ENCODE measurements at places on chromosomes 2 and 18. TPM values are rescaled to one million over a fixed set of nuclear protein-coding genes. Genes with fewer than 3 reads are reported as not detected.

Gene INHBB
- 4.9 TPM for total RNA-seq

DNA sequence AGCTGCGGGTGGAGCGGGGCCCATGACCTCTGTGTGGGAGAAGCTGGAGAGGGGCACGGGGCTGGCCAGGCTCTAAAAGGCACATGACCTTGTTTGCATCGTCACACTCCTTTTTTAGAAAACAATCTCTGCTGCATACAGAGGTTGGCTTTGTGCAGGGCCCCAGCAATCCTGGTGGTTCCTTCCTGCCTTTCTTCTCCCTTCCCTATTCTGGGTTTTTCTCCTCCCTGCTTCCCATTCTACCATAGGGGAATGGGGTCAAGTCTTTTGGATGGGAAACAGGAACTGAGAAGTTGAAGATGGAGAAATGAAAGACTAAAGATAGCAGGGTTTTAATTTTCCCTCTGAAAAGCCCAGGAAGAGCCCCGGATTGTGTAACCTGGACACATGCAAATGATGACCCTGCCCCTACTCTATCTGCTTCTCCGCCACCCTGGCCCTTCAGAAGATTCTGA lies 53.9 kb downstream of the ASAP2 start:
- H3K4me3 ChIP-seq: no peak overlapping the region
- no peak for DNase-seq
- H3K27ac ChIP-seq: peak overlapping the region; percentile 90
- H3K4me1 ChIP-seq: peaks cover 79% of the 10 kb centered on the region

DNA sequence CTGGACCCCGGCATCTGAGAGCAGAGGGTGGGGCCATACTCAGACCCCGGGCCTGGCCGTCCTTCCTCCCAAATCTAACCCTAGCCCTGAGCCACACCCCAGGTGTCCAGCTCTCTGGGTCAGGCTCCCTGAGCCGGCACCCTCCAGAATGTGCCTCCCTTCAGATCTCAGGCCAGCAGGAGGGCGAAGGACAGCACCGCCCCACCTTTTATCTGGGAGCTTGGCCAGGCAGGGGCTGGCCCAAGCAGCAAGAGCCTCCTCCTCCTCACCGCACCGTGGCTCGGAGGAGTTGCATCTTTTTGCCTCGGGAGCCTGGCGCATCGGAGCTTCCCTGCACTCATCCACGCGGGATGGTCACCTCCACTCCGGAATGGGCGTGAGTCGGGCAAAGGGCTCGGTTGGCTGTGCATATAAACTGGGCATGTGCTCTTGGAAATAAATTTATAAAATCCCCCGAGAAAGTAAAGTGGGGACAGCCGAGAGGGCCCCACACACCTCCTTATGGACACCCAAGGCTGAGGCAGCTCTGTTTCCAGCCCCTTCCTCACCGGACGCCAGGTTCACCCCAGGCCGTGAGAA lies 69.1 kb upstream of the CTDP1 start:
- no peak overlapping the region for H3K27ac ChIP-seq
- no peaks in the 10 kb centered on the region for H3K36me3 ChIP-seq
- no peaks in the 10 kb centered on the region for H3K4me1 ChIP-seq
- no peak overlapping the region for H3K4me3 ChIP-seq

DNA sequence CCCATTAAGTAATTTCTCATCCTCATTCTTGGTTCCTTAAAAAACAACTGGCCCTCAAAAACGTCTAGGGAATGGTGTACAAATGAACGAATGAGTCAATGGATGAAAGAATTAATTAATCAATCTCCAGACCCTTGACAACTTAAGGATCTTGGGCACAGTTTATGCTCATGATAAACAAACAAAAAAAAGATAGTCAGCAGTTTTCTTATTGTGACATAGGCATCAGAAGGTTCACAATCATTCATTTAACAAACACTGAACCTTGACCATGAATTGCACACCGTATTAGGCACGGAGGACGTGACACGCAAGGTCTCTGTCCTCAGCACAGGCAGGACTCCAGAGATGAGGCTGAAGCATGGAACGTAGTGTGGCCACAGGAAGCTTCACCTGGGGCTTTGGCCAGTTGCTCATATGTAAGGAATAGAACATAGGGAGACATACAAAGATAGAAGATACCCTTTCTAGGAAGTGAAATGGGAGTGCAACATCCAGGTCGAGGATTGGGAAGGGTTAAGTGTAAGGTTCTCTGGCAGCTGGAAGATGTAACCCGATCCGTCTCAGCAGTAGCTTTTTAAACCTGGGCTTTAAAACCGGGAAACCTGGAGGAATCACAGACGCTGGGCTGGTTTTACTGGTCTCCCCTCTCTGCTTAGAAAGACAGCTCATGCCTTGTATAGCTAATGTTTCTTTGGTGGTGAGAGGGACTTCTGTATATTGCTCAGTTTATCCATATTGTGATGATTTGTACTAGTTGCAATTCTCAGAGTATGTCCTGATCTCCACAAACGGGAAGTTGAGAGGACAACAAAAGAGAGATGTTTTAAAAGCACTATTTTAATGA lies 8.9 kb upstream of the LTBP1 start:
- H3K27ac ChIP-seq: no peak overlapping the region
- no peaks in the 10 kb centered on the region for H3K4me1 ChIP-seq
- DNase-seq: no peak
- no peak overlapping the region for H3K4me3 ChIP-seq
- H3K27me3 ChIP-seq: no peaks in the 10 kb centered on the region
- H3K36me3 ChIP-seq: no peaks in the 10 kb centered on the region

Gene DTNA
- 25.1 TPM for total RNA-seq

Gene UPP2
- not detected for total RNA-seq

GRCh38 chr2:30738141-30738911 lies 68.9 kb downstream of the CAPN13 start:
- H3K36me3 ChIP-seq: no peaks in the 10 kb centered on the region
- no peak for DNase-seq
- H3K4me3 ChIP-seq: no peak overlapping the region
- no peak overlapping the region for H3K27ac ChIP-seq
- no peaks in the 10 kb centered on the region for H3K27me3 ChIP-seq

DNA sequence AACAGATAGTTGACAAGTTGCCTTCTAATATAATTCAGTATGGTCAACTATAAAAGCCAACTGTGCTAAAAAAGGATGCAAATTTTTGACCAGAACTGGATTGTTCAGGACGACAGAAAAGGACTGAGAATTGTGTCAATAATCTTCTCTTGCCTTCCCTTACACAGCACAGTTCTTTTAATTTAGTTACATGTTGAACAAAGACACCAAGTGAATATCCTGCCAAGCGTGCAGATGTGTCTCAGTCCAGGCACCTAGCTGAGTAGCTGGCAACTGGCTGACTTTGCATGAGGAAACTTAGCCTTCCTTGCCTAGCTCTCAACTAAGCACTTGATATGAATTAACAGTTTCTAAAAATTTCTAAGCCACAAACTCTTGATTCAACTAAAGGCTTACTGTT lies 801.4 kb downstream of the BCL11A start:
- no peaks in the 10 kb centered on the region for H3K36me3 ChIP-seq
- no peaks in the 10 kb centered on the region for H3K4me1 ChIP-seq
- H3K27ac ChIP-seq: no peak overlapping the region
- no peaks in the 10 kb centered on the region for H3K27me3 ChIP-seq
- H3K4me3 ChIP-seq: no peak overlapping the region

GRCh38 chr2:24920098-24920808 lies at the start of gene ADCY3:
Gene ADCY3 (minus strand): TSS chr2:24920237. CDS start chr2:24918987, 1,250 bp downstream.
- H3K4me3 ChIP-seq: peak within 1 kb of the TSS; percentile 78
- peak within 1 kb of the TSS; percentile 48 for H3K27ac ChIP-seq
- H3K4me1 ChIP-seq: peaks cover 7% of the 10 kb centered on the region

Gene DYNAP
- not detected for total RNA-seq

Gene NT5C1B
- not detected for total RNA-seq

GRCh38 chr2:60053791-60054190 lies 499.7 kb downstream of the BCL11A start:
- H3K27ac ChIP-seq: no peak overlapping the region
- DNase-seq: no peak

GRCh38 chr2:68911246-68911645 lies 40.0 kb upstream of the BMP10 start:
- no peaks in the 10 kb centered on the region for H3K27me3 ChIP-seq
- no peak overlapping the region for H3K27ac ChIP-seq
- no peak for DNase-seq

Gene SFT2D3
- total RNA-seq: 9.7 TPM

DNA sequence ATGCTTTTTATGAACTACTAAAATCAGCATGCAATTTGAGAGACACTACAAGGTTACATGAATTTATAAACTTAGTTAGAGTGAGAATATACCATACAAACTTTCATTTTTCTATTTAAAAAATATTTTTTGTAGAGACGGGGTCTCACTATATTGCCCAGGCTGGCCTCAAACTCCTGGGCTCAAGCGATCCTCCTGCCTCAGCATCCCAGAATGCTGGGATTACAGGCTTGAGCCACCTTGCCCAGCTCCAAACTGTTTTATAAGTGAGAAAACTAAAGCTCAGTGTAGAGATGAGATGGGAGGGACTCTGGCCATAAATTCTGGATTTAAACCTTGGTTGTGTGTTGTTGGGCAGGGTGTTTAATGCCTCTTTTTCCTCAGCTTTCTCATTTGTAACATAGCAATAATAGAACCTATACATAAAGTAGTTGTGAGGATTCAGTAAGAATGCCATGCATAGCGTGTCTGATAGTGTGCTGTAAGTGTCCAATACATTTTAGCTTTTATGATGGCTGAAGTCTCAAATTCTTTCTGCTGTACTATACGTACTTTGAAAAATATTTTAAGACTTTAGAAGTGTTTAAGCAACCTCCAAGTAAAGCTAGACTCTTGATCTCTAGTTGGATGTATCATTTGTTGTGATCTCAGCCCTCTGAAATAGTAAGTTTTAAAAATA lies 9.7 kb downstream of the CAB39 start:
- H3K27ac ChIP-seq: no peak overlapping the region
- no peak for DNase-seq
- H3K4me3 ChIP-seq: no peak overlapping the region
- H3K27me3 ChIP-seq: no peaks in the 10 kb centered on the region

- peaks cover 15% of the 10 kb centered on the region for H3K4me1 ChIP-seq
- H3K27me3 ChIP-seq: no peaks in the 10 kb centered on the region
- no peak overlapping the region for H3K4me3 ChIP-seq
- no peaks in the 10 kb centered on the region for H3K36me3 ChIP-seq
- DNase-seq: no peak
Observed at GRCh38 chr2:229901819-229902218, 20.0 kb downstream of the TRIP12 start.

DNA sequence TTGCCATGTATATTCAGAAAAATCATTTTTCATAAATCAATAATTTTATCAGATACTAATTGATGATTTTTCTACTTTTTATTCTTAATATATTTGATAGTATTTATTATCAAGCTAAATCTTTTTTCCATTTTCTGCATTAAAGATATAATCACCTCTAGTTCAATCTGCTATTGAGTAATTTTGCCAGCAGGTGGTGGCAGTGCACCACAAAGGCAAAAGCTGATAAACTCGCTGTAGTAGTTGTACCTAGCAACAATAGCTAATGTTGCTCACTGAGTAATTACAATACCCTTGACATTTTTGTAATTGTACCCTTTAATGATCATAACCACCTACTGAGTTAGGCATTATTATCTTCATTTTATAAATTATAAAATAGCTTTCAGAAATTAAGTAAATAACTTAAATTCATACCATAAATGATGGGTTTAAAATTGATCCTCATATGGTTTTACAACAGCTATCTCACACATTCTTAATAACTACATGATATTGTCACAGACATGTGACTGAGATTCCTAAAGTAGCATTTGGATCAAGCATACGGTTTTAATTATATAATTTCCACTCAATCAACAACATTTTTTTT lies 52.0 kb upstream of the CALCRL start:
- H3K4me1 ChIP-seq: peaks cover 10% of the 10 kb centered on the region
- no peak overlapping the region for H3K27ac ChIP-seq
- H3K36me3 ChIP-seq: peaks cover 3% of the 10 kb centered on the region

DNA sequence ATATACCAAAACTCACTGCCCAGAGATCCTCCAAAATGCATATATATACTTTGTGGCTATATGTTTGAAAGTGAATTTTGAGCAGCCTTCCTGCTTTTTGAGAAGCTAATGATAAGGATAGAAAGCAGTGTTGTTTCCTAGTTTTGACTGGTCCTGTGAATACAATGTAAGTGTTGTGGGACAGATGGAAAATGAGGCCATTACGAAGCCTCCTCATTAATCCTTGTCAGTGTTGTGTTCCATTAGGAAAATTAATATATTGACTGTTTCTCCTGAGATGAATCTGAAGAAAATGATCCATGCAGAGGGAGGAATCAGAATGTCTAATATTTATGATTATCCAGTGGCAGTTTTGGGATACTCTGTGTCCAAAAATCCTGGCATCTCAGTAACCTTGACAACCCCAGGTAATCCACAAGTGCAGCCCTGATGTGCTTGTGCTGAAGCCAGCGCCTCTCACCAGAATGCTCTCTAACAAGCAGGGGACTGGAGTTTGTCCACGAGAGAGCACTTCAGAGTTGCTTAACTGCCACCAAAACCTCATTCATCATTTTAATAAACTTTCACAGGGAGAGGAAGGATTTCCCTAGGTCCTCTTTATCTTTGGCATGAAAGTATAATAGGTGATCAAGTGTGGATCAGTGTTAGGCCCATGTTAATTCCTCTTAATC lies 418.6 kb downstream of the CMPK2 start:
- no peaks in the 10 kb centered on the region for H3K27me3 ChIP-seq
- no peak overlapping the region for H3K4me3 ChIP-seq
- DNase-seq: no peak
- H3K4me1 ChIP-seq: no peaks in the 10 kb centered on the region
- no peak overlapping the region for H3K27ac ChIP-seq

DNA sequence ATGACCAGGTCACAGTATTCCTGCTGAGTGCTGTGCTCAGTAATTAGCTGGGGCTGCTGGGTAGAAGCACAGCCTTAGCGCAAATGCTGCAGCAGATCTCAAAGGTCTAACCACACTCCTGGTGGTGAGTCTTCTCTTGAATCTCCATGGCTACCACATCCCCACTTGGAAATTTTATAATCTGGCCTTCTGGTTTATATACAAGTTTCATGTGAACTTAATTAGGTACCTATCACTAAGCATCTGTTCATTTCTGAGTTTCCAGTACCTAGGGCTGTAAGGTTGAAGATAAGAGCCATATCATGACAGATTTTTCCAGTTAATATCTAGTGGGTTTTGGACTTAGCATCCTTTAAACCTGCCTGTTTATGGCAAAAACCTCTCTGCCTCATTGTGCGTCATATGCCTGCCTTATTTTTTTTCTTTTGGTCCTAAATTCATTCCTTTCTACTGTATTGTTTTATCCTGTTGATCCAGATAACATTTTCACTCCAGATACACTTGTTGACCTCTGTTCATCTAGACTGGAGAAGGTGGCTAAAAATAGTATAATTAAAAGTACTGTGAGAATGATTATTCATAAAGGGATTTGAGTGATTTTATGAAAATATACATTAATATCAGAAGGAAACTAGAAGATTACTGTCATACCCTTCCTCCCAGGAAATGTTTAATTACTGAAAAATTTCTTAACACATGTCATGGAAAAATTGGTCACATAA lies 168.4 kb upstream of the THUMPD2 start:
- H3K4me1 ChIP-seq: no peaks in the 10 kb centered on the region
- no peaks in the 10 kb centered on the region for H3K27me3 ChIP-seq
- no peak overlapping the region for H3K4me3 ChIP-seq
- no peak for DNase-seq
- no peaks in the 10 kb centered on the region for H3K36me3 ChIP-seq
